ENCODE measurements at places on chromosomes 4 and X. TPM values are rescaled to one million over a fixed set of nuclear protein-coding genes. Genes with fewer than 3 reads are reported as not detected.

DNA sequence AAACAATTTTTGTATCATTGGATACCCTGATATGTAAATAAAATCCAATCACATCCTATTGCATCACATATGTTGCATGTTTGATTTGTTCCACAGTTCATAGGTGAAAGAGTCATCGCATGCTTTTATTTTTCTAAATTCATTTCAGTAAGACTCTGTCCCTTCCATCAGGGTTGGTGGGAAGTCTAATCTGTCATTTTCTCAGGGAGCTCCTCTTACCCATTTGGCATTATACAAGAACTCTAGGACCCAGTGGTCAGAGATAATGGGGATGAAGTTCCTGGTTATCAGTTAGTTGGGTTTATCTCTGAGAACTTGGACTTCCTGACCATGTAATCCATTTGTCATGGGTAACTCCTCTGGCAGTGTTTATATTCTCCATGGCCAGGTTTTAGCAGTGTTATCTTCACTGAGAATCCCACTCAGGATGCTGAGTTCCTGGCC is 227.1 kb upstream of the JADE1 start:
- no peak overlapping the region for H3K4me3 ChIP-seq
- DNase-seq, result no peak
- H3K36me3 ChIP-seq, result no peaks in the 10 kb centered on the region
- H3K4me1 ChIP-seq, result no peaks in the 10 kb centered on the region

GRCh38 chr4:15913631-15913970 is 24.9 kb downstream of the FGFBP1 start:
- H3K36me3 ChIP-seq, result no peaks in the 10 kb centered on the region
- no peak overlapping the region for H3K4me3 ChIP-seq
- peaks cover 14% of the 10 kb centered on the region for H3K27me3 ChIP-seq
- H3K27ac ChIP-seq, result no peak overlapping the region
- H3K4me1 ChIP-seq, result no peaks in the 10 kb centered on the region
- no peak for DNase-seq

Gene GRIPAP1
- total RNA-seq, result 87.3 TPM

DNA sequence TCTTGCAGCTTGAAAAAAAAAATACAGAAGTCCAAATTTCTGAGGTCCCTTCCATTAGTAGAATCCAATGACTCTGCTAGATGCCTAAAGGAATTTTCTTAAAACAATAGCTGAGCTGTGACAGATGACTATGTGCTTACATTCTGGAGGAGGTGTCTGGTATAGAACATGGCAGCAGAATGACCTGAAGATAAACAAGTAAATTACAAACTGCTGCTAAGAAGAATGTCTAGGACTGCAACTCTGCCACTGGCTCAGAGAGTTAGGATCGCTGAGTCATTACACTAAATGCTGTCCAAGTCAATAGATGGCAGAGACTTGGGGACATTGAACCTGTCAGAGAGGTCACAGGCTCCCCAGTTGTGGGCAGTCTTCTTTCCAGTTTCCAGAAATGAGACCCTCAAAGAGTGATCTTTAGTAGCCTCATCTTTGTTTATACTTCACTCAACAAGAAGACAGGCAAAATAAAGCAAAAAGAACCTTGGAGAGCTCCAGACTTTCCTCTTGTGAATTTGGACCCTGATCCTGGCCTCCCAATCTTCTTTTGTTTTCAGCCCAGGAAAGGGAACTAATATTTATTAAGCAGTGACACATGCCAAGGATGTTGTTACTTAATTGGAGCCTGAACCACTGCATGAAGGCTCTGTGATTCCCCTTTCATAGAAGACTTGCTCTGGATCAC is 56.4 kb upstream of the SCML1 start:
- H3K4me3 ChIP-seq, result no peak overlapping the region
- H3K36me3 ChIP-seq, result peaks cover 1% of the 10 kb centered on the region
- H3K27me3 ChIP-seq, result no peaks in the 10 kb centered on the region
